HepG2 (cell line): ENCODE measurements at places on chromosomes 4 and X.
A peak's percentile ranks its signal among the peaks of the same experiment; 100 is the strongest.

GRCh38 chr4:71300362-71300761, 38.5 kb upstream of the SLC4A4 start:
- DNase-seq: no peak

GRCh38 chr4:8582941-8583654, 2.9 kb downstream of the GPR78 start:
- DNase-seq: no peak

GRCh38 chrX:103344606-103345005, 11.7 kb upstream of the TCEAL9 start:
- no peak for DNase-seq

GRCh38 chr4:42234817-42235216, 82.4 kb upstream of the BEND4 start:
- DNase-seq: no peak

- no peak for DNase-seq
Measured at GRCh38 chr4:22713841-22714240, 21.1 kb downstream of the GBA3 start.

GRCh38 chr4:67282749-67283148, 262.6 kb downstream of the CENPC start:
- no peak for DNase-seq

- DNase-seq: peak; percentile 77
Measured at GRCh38 chr4:51895816-51896408, 53.0 kb downstream of the DCUN1D4 start.

- DNase-seq: no peak
Measured at GRCh38 chr4:156138781-156139280, 185.2 kb upstream of the CTSO start.
